NT2/D1 (cell line): ENCODE measurements at places on chromosomes 13 and 19.

GRCh38 chr13:93080587-93080986 is 146.0 kb upstream of the GPC6 start:
- DNase-seq = no peak

DNA sequence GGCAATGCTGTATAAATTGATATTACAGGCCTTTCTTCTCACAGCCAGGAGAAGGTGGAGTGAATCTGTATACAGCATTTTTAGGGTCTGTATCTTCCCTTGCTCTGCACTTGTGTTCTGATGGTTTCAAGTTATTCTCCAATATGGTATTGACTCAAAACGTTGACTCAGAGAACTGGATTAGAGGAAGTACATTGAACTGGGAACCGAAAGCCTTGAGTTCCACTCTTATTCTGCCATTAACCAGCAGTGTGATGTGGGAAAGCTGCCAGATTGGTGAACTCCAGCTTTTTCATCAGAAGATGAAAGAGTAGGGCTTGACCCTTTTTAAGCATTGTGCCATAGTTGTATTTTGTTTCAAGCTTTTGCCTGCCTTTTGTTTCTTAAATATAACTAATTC is 167.7 kb downstream of the SPRY2 start:
- no peak for DNase-seq

- peak; percentile 71 for DNase-seq
Measured at GRCh38 chr13:36999054-36999714, at the start of gene ALG5. Gene ALG5, minus strand, starts transcription at chr13:36999340. Its CDS starts 40 bp downstream, at chr13:36999300.

DNA sequence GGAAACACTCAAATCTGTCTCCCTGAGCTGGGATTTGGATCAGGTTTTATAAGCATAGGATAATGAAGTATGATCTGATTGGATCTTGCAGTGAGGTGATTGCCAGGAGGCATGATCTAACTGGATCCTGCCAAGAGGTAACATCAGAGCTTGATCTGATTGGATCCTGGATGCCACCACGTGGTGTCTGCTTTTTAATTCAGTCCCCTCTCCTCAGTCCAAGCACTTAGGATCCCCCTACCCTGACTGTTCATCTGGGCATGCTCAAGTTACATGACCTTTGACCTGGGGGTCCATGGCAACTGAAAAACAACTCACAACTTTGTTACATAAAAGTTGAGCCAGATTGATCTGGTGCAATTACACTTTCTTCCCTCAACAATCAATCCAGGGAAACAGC is 47.5 kb upstream of the LSM14A start:
- DNase-seq = no peak

DNA sequence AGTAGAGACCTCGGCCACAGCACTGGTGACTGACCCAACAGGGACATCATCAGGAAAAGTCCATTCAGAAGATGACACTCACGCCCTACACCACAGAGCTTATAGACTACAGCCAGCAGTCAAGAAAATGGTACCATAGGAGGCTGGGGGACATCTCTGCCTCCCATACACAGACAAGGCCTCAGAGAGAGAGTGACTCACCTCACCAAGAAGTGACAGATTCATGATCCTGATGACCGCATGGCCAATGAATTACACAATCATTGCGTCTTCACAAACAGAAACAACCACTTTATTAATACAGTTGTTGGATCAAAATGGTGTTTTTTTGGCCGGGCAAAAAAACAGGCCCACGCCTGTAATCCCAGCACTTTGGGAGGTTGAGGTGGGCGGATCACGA is 260.8 kb upstream of the TSHZ3 start:
- DNase-seq = no peak

DNA sequence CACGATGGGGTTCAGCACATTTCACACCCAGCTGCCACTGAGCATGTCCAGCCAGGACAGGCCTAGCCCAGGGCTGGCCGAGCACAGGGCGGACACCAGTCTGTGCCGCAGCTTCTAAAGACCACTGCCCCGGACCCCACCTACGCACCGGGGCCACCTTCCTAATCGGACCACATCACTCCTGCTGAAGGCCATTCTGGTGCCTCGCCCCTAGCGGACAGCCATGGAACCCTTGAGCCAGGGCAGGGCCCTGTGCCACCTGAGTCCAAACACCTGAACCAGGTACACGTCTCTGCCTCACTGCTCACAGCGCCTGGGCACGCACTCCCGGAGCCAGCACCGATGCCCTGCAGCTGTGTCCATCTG is 8.4 kb upstream of the C13orf46 start:
- no peak for DNase-seq

DNA sequence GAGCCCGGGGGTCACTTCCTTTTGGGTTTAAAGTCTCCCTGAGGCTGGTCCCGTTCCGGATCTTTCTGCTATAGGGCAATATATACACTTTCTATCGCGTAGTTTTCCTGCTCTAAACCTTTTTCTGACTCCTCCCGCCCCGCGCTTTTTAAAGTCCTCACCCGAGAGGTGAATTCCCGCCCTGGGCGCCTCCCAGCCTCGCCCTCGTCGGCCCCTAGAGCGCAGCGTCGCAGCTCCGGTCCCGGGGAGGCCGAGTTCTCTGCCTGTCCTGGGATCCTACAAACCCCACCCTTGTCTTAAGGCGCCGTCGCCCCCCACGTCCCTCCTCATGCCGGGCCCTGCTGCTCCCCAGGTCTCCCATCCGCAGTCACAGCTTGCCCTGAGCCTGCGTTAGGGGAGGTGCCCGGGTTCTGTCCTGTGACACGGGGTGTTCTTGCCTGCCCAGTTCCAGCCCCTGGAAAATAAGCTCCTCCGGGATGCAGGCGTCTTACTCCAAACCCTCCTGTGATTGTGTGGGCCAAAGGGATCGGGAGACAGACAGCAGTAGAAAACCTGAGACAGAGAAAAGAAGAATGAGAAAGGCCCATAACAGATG is 491 bp downstream of the ZNF525 start:
- no peak for DNase-seq

DNA sequence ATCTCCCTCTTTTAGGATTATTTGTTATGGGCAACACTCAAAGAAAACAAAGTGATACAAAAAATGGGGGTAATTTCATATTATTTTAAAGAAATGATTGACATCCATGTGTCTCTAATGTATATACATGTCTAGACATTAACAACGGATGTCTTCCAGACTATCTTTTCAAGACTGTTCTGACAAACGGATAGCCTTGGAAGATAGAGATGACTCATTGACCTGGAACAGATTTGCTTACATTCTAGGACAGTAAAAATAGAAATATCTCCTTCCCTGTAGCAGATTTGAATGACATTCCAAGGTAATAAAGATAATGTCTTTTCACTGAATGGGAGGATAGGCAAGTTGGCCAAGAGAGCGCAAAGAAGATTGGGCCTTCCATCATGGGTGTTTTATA is 26.2 kb upstream of the SLITRK6 start:
- no peak for DNase-seq

GRCh38 chr19:36160821-36161596 is 8.8 kb upstream of the COX7A1 start:
- no peak for DNase-seq

- no peak for DNase-seq
Measured at GRCh38 chr13:98508280-98508679, 68.6 kb downstream of the STK24 start.

GRCh38 chr19:23896912-23897311 is 17.8 kb upstream of the ZNF726 start:
- no peak for DNase-seq

- DNase-seq = no peak
Measured at GRCh38 chr13:30572859-30573275, 44.9 kb upstream of the USPL1 start.

- no peak for DNase-seq
Measured at GRCh38 chr13:23687614-23688013, 117.4 kb downstream of the TNFRSF19 start.

DNA sequence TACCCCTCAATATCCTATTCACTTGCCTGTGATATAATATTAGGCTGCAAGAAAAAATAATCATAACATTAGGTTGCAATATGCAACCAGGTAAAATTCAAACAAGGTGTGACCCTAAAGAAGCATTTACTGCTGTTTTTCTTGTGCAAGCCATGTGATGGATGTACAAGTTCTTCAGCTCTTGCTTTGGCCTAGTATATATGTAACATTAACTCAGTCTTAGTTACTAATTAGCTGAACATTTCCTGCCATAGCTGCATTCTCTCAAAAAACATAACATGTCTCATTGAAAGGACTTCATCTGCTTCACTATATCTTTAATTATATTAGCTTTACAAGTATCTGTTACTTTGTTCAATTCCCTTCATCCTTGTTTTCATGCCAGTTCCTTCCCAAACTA is 406.8 kb upstream of the HTR2A start:
- no peak for DNase-seq

DNA sequence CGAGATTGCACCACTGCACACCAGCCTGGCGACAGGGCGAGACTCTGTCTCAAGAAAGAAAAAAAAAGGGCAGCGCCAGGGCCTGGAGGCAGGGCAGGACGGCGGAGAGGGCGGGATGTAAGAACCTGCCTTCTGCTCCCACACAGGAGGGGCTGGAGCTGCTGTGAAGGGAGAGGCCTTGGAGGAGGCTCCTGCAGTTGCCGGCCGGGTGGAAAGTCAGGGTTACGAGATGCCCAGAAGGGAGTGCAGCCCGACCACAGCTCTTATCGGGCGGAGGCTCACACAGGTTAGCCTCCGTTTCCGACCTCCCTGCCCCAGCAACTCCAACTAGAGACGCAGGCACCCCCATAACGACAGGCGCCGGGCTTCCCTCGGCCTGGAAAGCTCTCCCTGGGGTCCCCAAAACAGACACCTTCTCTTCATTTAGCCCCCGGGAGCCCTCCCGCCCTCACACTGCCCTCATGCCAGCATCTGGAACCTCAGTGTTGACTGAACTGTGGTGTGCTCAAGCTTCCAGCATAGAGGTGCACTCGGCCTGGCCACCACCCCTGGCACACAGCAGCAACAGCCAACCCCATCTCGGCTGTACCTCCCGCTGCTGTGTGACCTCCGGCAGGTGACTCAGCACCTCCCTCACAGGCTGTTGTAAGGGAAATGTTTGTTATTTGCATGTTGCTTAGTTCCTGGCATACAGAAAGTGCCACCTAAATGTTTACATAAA is 1.4 kb downstream of the PLPP2 start:
- DNase-seq = peak; percentile 76

DNA sequence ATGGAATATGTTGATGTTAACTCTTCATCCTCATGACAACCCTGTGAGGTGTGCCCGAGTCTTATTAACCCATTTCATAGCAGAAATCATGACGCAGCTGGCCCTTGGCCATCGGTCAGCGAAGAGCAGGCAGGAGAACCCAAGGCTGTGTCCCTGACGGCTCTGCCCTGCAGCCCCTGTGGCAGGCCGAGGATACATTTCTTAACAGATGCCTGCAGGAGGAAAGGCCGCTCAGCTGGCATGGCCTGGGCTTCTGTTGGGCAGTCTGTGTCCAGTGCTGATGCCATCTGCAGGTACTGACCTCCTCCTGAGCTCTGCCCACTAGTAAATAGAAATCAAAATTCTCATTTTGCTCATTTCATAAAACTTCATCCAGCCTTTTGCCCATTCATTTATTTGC is 35.4 kb upstream of the MCF2L start:
- DNase-seq = no peak

- DNase-seq = no peak
Measured at GRCh38 chr19:6498294-6499036, 3.6 kb downstream of the TUBB4A start.

DNA sequence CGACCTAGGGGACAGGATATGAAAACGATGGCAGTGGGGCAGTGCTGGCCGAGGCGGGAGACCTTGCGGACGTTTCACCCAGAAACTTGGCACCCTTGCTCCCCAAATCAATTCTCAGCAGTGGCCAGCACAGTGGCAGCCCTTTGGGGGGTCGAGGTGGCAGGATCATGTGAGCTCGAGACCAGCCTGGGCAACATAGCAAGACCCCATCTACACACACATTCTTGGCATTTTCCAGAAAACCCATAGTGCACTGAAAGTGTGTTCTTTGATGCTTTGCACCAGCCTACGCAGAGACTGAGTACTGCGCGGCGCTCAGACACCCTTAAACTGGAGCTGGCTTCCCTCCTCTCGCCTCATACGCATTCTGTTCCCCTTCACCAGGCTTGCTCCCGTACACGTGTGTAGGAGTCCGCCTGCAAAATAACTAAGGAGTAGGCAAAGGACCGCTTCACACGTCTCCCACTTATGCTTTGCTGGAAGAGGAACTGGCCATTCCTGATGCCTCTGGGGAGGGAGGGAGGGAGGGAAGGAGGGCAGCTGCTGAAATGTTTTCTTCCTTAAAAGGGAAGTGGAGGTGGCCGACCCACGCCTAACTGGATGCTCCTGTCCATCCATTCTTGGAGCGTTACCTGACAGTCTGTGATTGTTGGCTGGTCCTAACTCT is 23.5 kb upstream of the MIER2 start:
- no peak for DNase-seq

GRCh38 chr19:5823579-5824281 is 15.8 kb downstream of the FUT6 start:
- DNase-seq = no peak

DNA sequence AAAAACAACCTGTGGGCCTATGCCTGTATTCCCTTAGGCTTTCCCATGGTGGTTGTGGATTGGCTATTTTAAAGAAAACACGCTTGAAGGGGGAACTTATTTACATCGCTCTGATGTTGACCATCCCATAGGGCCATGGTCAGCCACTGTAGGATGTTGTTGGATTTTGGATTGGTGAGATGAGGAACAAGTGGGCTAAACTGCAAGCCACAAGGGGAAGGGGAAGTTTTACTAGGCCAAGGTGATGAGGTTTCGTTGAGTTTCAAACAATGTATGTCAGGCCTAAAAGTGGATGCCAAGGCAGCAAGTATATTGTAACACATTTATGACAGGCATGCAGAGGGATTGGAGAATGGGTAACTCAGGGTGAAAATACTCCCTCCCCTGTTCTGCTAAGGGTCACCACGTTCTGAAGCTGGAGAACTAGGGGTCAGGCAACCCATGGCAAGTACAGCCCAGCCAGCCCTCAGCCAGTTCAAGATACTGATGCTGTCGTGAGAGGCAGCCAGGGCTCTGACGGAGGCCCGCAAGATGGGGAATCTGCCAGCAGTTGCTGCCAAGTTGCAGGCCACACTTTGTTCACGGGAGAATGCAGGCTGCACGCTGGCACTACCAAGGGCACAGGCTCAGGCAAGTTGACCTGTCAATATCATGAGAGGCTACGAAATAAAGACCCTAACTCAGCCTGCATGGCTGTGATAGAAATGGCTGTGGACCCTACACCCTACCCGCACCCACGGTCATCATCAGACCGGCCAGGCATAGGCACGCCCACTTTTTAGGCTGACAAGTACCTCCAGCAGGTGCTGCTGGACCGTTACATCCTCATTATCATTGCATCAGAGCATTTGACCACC is 11.1 kb downstream of the IRGC start:
- DNase-seq = no peak

- no peak for DNase-seq
Measured at GRCh38 chr19:4537953-4538600, 1.8 kb downstream of the LRG1 start.

- DNase-seq = no peak
Measured at GRCh38 chr13:110640591-110641029, 25.3 kb downstream of the NAXD start.

GRCh38 chr19:30047432-30047831 is 105.4 kb downstream of the URI1 start:
- no peak for DNase-seq

DNA sequence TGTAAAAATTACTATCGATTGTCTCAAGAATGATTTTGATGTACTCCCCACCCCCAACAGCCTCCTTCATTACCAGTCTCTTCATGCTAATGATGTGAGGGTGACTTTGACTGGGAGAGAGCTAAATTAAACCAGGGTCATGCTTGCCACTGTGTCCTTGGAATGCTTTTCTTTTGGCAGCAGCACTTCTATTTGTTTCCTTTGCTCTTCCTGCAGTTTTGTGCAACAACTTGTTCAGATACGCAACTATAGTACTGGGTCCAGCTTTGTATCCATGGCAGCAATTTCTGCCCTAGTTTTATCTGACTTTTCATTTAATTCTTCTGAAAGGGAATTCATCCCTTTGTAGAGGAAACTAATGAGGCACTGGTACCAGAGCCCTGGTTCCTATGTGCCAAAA is 2792.1 kb downstream of the PCDH9 start:
- DNase-seq = no peak
